ENCODE measurements at places on chromosomes 5 and 9. TPM values are rescaled to one million over a fixed set of nuclear protein-coding genes. Genes with fewer than 3 reads are reported as not detected.
A peak's percentile ranks its signal among the peaks of the same experiment; 100 is the strongest.

The TERT gene
- total RNA-seq = 0.04 TPM

- DNase-seq = no peak
Observed at GRCh38 chr5:149182241-149182640, 40.9 kb downstream of the ABLIM3 start.

- DNase-seq = peak; percentile 35
Observed at GRCh38 chr9:113427629-113428028, 17.1 kb downstream of the C9orf43 start.

- DNase-seq = no peak
Observed at GRCh38 chr5:109931049-109931780, 241.5 kb downstream of the MAN2A1 start.

DNA sequence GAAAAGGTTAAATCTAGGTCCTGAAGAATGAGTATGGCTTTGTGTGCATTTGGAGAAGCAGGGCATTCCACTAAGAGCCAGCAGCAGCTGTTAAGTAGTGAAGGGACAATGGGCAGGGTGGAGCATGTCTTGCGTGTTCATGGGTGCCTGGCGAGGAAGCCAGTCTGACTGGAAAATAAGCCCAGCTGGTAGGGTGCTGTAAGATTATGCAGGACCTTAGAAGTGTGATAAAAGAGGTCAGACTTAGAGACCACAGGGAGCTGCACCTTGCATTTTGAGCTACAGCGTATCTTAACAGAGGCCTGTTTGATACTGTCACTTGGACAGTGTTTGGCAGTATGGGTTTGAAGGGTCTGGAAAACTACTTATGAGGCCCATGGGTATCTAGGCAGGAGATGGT is 131.7 kb upstream of the ELL2 start:
- DNase-seq = no peak

The GALNT12 gene
- 3.6 TPM for total RNA-seq

GRCh38 chr9:136122425-136123383 is 4.0 kb upstream of the TMEM250 start:
- peak; percentile 48 for DNase-seq

DNA sequence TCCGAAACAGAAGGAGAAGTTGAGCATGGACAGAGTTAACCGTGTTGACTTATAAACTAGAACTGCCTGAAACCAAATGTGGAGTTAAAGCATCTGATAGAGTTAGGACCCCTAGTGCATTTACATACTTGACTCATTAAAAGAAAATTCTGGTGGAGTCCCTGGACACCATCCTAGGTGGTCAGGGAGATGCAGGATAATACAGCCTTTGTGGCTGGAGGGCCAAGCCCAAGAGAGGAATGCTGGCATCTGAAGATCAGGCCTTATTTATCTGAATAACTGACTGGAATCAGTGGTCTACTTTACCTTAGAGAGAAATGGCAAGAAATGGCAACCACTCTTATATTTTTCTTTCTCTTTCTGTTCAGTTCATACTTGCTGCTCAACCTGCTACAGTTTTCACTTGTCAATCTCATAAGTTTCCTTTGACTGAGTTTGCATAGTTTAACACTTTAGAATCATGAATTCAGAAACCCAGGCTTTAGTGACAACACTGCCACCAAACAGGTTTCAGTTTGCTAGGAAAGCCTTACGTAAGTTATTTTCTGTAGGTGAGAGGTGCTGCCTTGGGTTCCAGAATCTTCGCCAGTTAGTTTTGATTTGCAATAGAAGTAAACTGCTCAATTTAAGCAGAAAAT is 10.2 kb downstream of the CMYA5 start:
- no peak for DNase-seq

DNA sequence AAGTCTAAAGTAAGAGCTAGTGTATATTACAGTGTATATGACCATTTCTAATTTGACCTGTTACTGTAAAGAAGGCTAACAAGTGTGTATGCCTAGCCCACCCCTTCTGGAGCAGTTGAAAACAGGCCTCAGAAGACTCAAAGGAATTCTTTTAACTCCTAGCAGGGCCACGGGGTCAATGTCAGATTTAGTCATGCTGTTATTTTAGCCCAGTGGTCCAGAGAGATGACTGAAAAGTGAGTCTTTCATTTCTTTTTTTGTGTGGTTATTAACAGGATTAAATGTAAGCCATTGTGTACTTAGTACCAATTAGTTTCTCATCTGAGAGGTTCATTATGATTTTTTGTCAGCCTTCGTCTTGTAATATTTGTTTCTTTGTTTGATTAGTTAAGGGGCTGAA is 24.4 kb downstream of the ZCCHC7 start:
- no peak for DNase-seq
